GF-D8 (cell line): ENCODE measurements at places on chromosomes 5 and 9.

DNA sequence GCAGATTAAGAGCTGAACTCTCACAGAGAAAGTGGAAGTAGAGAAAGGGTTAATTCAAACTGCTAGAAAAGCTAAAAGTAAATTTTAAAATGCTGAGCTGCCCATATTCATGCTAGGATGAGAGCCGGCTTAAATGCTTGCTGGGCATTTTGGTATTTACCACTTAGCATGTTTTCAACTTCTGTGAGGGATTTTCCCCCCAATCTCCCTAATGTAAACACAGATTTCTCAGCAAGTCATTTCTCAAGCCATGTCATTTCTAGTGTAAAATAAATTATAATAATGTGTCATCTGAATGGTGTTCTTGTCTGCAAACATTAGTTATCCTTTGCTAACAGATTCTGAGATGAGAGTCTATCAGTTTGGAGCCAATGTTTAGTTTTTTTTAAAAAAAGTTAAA lies 22.3 kb downstream of the RPS23 start:
- DNase-seq, result no peak

- DNase-seq, result no peak
These were observed 245.3 kb downstream of the ADGRV1 start for GRCh38 chr5:90803876-90804275.

- no peak for DNase-seq
These were observed 650.0 kb upstream of the SGCD start for GRCh38 chr5:155676967-155677366.

GRCh38 chr9:7178729-7179128 lies 421.0 kb downstream of the KDM4C start:
- no peak for DNase-seq

GRCh38 chr5:180067986-180068385 lies 3.6 kb downstream of the RNF130 start:
- no peak for DNase-seq

DNA sequence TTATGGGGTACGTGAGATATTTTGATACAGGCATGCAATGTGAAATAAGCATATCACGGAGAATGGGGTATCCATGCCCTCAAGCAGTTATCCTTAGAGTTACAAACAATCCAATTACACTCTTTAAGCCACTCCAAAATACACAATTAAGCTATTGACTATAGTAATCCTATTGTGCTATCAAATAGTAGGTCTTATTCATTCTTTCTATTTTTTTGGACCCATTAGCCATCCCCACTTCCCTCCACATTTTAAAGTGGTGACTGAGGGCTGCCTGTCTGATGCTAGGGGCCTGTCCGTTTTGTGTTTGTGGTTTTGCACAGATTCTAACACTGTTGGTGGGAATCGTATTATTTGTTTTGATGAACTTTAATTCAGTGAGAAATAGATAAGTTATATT lies 129.7 kb upstream of the DHFR start:
- no peak for DNase-seq

DNA sequence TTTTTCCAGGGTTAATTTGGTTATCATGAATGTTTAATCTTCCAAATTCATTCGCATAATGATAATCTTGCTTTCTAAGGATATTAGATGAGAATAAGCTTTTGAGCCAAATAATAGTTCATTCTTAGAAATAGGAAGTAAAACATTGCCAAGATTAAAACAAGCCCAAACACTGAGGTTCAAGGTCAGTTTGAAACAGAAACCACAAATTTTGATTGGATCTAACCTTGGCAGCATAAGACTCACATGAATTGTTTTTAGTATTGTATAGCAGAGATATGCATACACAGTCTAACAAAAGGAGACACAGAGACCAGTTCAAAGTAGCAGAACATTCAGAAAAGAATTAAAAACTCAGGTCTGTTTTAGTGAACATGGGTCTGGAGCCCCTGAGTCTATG lies 43.4 kb upstream of the VCAN start:
- no peak for DNase-seq

DNA sequence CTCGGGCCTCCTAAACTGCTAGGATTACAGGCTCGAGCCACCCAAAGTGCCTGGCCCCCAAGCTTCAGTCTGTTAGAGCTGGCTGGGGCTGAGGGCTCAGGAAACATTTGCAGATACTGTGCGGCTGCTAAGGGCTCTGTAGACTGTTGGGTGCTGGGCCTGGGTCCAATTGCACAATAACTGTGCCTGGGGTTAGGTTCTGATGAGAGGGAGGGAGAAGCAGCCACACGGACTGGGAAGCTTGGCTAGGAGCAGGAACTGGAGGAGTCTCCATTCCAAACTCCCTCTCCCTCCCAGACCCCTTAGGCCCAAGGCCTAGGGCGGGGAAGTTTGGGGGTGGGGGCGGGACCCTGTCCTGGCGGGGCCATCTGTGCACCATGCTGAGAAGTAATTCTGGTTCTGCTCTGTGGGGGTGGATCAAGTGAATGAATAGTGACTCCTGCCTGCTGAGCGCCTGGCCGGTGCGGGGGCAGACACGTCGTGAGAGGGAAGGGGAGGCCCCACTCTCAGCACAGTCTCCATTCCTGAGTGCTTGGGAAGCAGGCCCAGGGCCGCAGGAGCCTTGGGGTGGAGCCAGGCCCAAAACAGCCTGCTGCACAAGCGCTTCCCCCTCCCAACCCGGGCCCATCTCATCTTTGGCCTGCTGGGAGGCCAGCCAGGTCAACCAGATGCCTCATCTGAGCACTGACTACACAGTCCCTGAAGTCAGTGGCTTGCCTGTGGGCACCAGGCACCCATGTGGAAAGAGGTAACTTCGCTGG lies 1.5 kb downstream of the ASS1 start:
- DNase-seq, result no peak

DNA sequence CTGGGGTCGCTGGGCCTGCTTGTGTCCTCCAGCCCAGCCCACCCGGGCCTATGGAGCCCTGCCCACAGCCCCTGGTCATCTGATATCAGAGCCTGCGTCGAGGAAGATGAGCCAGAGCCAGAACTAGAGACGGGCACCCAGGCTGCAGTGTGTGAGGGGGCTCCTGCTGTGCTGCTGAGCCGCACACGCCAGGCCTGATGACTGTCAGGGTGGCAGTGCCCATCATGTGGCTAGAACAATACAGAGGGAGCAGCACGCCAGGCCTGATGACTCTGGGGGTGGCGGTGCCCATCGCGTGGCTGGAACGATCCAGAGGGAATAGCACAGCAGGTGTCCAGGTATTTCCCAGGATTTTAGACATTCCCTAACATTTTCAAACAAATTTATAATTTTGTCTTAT lies 9.2 kb upstream of the LRRC14B start:
- no peak for DNase-seq
